ENCODE measurements at places on chromosomes 7 and 10.

GRCh38 chr7:107078517-107078966, 34.0 kb downstream of the PRKAR2B start:
- DNase-seq = no peak

DNA sequence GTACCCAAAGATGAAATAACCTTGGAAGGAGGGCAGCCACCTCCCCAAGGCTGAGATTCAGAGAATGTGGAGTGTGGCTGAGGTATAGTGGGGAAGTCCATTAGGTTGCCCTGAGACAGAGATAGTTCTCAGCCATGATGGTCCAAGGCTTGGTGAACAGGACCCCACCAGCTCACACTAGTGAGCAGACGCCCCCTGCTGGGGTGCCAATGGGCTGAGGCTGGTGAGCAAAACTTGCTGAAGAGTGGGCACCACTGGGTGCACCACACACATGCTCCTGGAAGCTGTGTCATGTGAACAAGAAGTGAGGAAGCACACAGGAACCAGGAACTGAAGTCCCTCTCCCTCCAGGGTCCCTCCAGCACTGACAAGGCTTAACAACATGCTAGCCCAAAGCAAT, 8.9 kb downstream of the FBXL13 start:
- no peak for DNase-seq

DNA sequence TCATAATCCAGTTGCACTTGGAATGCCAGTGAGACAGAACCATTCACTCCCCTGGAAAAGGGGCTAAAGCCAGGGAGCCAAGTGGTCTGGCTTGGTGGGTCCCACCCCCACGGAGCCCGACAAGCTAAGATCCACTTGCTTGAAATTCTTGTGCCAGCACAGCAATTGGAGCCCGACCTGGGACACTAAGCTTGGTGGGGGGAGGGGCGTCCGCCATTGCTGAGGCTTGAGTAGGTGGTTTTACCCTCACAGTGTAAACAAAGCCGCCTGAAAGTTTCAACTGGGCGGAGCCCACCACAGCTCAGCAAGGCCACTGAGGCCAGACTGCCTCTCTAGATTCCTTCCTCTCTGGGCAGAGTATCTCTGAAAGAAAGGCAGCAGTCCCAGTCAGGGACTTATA, 200.7 kb upstream of the NPSR1 start:
- no peak for DNase-seq

DNA sequence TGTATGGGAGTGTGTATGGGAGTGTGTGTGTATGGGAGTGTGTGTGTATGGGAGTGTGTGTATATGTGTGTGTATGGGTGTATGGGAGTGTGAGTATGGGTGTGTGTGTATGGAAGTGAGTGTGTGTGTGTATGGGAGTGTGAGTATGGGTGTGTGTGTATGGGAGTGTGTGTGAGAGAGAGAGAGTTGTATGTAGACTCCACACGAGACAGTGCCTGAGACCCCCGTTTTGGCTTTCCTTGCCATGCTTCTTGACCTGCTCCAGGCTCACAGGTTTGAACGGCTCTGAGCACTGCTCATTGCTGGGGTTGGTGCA, 49.7 kb downstream of the COL17A1 start:
- DNase-seq = no peak

DNA sequence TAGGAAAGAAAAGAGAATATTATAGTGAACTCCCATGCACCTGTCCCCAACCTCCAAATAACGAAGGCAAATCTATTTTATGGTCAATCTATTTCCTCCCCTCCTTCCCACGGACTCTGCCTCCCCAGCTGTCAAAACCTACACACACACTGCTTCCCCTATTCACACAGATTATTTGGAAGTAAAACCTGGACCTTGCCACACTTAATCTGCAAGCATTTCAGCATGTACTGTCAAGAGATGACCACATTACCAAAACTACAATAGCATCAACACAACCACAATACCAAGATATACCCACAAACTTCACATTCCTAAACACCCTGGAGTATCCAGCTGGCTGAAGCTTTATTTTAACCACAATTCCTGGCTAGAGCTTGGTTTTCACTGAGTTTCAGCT, 27.8 kb upstream of the KCNK18 start:
- no peak for DNase-seq

Data from stimulated activated CD8-positive, alpha-beta memory T cell treated with anti-CD3 and anti-CD28 coated beads, Interleukin-4, amount 100 ng/mL, for 4 hours (primary cell).